ENCODE measurements at places on chromosomes 1 and 21.

GRCh38 chr1:206050655-206051235 lies 2.2 kb upstream of the RHEX start:
- no peak for DNase-seq

DNA sequence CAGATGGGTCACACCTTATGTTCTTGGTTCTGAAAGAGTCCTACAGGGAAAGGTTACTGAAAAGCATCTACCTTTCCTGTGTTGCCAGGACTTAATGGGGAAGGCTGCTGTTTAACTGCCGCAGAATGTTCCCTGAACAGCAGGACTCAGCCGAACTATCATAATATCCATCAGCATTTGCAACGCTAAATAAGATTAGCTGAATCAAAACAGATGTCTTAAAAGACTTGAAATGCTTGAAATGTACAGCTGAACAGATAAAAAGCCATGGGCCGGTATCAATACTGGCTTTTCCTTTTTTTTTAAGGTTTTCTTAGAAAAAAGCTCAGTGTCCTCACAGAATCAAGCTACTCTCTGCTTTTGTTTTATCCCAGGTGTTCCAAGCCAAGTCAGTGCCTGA lies 19.7 kb upstream of the ATP13A2 start:
- no peak for DNase-seq

GRCh38 chr1:201353186-201353940 lies 24.1 kb downstream of the TNNT2 start:
- DNase-seq, result no peak

DNA sequence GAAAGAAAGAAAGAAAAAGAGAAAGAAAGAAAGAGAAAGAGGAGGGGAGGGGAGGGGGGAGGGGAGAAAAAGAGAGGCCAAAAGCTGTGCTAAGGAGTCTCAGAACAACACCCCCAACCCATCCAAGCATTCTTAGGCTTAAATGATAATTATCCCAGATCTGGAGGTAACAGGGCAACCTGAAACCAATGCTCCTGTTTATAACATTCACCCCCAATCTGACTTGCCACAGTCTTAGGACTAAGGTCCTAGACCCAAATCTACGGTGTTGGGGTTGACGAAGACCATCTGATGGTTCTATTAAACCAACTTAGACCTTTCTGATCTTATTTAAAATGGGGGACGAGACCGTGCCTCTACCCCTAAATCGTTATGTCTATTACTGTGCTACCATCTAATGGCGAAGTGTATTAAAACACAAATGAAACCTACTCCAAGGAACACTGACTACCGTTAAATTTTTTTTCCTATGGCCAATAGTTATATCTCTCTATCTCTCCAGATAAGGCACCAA lies 119.3 kb upstream of the CDC42BPA start:
- peak; percentile 53 for DNase-seq

DNA sequence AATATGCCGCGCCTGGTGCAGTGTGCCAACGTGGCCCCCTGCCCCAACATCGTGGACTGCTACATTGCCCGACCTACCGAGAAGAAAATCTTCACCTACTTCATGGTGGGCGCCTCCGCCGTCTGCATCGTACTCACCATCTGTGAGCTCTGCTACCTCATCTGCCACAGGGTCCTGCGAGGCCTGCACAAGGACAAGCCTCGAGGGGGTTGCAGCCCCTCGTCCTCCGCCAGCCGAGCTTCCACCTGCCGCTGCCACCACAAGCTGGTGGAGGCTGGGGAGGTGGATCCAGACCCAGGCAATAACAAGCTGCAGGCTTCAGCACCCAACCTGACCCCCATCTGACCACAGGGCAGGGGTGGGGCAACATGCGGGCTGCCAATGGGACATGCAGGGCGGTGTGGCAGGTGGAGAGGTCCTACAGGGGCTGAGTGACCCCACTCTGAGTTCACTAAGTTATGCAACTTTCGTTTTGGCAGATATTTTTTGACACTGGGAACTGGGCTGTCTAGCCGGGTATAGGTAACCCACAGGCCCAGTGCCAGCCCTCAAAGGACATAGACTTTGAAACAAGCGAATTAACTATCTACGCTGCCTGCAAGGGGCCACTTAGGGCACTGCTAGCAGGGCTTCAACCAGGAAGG lies 4.3 kb downstream of the GJB3 start:
- DNase-seq, result no peak
